ENCODE measurements at places on chromosomes 3 and 15. TPM values are rescaled to one million over a fixed set of nuclear protein-coding genes. Genes with fewer than 3 reads are reported as not detected.

BUB1B gene
- 82.5 TPM for total RNA-seq

DNA sequence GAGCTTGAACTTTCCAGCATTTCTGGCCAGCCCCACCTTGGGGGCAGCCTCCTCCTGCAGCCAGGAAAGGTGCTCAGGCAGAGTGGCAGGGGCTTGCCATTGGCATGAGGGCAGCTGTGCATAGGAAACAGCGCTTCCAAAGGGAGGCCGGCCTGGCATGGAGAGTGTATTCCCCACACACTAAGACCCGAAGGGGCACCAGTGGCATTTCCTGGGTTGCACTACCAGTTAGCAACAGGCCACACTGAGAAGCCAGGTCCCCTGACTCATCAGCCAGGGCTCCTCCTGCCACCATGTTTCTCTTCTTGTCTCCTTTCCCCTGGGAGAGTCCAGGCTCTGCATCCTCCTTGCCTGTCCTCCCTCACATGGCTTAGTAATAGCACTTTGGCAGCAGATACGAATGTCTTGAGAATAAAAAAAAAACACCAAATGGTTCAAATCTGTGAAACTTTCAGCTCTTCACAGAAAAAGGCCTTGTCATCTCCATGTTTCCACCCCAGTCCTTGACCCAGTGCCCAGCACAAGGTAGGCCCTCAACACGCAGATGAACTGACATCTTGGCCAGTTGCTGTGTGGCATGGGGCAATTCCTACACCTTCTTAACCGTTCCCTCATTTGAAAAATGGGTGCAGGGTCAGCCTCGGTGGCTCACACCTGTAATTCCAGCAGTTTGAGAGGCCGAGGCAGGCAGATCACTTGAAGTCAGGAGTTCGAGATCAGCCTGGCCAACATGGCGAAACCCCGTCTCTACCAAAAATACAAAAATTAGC, 180.4 kb downstream of the SMAD6 start:
- no peak overlapping the region for H3K4me3 ChIP-seq
- peaks cover 2% of the 10 kb centered on the region for H3K4me1 ChIP-seq
- no peak for DNase-seq
- no peak overlapping the region for H3K27ac ChIP-seq

DNA sequence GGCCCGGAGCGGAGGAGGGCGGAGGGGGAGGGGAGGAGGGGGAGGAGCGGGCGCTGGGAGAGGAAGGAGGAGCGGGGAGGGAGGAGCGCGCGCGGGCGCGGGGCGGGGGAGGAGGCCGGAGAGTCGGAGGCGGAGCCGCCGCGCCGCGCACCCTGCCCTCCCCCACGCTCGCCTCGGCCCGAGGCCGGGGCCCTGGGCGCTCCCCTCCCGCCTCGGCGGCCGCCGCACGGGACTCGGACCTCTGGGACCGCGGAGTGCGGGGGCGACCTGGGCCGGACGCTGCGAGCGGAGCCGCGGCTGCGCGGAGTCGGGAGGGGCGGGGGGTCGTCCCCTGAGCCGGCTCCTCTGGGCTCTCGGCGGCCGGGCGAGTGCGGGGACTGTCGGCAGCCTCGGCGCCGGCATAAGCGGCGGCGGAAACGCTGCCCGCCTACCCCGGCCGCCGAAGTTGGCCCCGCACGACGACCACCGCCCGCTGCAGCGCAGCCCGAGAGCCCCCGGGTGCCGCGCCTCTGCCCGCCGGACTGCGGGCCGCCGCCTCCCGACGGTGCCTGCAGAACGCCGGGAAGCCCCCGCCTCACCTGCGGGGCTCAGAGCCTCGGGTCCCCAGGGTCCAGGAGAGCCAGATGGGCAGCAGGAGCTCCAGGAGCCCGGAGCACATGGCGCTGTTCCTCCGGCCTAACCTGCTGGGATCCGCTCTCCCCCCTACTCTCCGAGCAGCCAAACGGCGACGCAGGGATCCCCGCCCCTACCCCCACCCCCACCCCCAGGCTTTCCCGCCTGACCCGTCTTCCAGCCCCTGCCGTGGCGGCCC, 406 bp upstream of the GABRB3 start:
- no peak overlapping the region for H3K27ac ChIP-seq
- no peaks in the 10 kb centered on the region for H3K36me3 ChIP-seq
- no peak overlapping the region for H3K4me3 ChIP-seq
- H3K27me3 ChIP-seq, result peaks cover 45% of the 10 kb centered on the region

SERPINI2 gene
- not detected for total RNA-seq

GRCh38 chr3:174102866-174103265, 705.3 kb downstream of the NLGN1 start:
- no peaks in the 10 kb centered on the region for H3K36me3 ChIP-seq
- H3K4me3 ChIP-seq, result no peak overlapping the region
- H3K27ac ChIP-seq, result no peak overlapping the region
- H3K4me1 ChIP-seq, result no peaks in the 10 kb centered on the region

DNA sequence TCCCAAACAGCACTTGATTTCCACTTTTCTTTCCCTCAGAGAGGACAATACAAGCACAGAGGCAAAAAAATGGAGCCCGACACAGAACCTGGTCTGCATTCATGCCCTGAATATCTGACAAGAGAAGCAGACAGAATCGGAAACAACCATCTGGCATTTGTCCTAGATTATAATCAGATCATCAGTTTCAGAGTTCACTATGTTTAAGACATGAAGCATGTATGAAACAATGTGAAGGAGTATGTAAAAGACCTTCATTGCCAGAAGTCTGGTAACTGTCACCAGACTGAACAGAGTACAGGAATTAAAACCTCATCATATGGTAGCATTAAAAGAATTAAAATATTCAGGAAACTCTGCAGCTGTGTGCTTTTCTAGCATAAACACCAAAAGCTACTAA, 65.0 kb downstream of the SETD2 start:
- peaks cover 4% of the 10 kb centered on the region for H3K4me1 ChIP-seq
- no peaks in the 10 kb centered on the region for H3K27me3 ChIP-seq
- no peak overlapping the region for H3K27ac ChIP-seq
- H3K36me3 ChIP-seq, result peaks cover 33% of the 10 kb centered on the region

- H3K27ac ChIP-seq, result no peak overlapping the region
- H3K36me3 ChIP-seq, result peaks cover 35% of the 10 kb centered on the region
- DNase-seq, result no peak
- H3K4me3 ChIP-seq, result no peak overlapping the region
- no peaks in the 10 kb centered on the region for H3K27me3 ChIP-seq
Measured at GRCh38 chr3:72791161-72791560, 57.1 kb downstream of the SHQ1 start.

DNA sequence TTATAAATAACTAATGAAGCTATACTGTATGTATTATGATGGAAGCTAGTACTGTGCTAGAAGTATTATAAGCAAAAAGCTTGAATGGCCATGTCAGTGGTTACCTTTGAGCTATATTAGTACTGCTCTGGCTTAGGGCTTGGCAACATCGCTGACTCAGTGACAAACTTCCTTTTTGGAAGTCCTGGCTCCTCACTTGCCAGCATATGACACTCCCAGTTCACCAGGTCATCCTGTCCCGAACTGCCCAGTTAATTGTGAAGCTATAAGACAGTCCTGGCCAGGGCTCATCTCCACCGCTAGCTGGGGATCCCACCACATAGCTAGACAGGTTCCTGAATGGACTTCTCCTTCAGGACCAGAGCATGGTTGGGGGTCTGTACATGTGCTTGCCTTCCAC, 31.9 kb downstream of the RAB8B start:
- DNase-seq, result no peak
- no peak overlapping the region for H3K4me3 ChIP-seq
- no peaks in the 10 kb centered on the region for H3K27me3 ChIP-seq
- H3K27ac ChIP-seq, result no peak overlapping the region
- peaks cover 75% of the 10 kb centered on the region for H3K36me3 ChIP-seq
- H3K4me1 ChIP-seq, result peaks cover 69% of the 10 kb centered on the region

GRCh38 chr3:137770835-137771399, 6.8 kb downstream of the SOX14 start:
- peaks cover 73% of the 10 kb centered on the region for H3K27me3 ChIP-seq
- no peak overlapping the region for H3K4me3 ChIP-seq
- peaks cover 4% of the 10 kb centered on the region for H3K4me1 ChIP-seq
- H3K27ac ChIP-seq, result no peak overlapping the region
- no peaks in the 10 kb centered on the region for H3K36me3 ChIP-seq

CCR9 gene
- total RNA-seq, result 0.20 TPM

DNA sequence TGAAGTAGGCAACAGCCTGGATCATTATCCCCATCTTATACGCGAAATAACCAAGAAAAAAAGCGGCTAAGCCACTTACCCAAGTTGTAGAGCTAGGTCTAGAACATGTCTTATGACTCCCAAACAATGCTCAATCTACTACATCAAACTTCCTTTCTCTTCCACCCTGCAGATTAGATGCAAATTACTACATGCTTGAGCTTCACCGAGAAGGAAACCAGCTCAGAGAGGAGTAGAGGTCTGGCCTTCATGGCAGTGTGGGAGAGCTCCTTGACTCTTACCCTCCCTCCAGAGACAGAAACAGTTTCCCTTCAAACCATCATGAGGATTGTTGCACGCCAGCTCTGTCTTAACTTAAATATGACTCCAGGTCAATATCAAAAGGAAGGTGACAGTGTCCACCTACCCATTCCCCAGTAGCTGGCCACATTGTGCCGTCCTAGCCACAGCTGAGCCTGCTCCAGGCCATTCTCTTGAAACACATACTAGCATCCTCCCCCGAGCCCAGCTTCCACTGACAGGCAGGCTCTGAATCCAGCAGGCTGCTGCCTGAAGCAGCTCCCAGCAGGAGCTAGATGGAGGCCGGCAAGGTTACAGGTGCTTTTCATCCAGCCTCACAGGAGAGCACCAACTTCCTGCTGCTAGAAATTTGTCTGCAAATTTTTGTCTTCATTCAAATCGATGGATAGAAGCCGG, 56.8 kb downstream of the CPN2 start:
- no peak for DNase-seq
- H3K27ac ChIP-seq, result no peak overlapping the region
- no peaks in the 10 kb centered on the region for H3K36me3 ChIP-seq
- H3K4me3 ChIP-seq, result no peak overlapping the region
- no peaks in the 10 kb centered on the region for H3K4me1 ChIP-seq

- no peak for DNase-seq
- no peak overlapping the region for H3K27ac ChIP-seq
- H3K27me3 ChIP-seq, result no peaks in the 10 kb centered on the region
- H3K4me1 ChIP-seq, result peaks cover 13% of the 10 kb centered on the region
- no peaks in the 10 kb centered on the region for H3K36me3 ChIP-seq
Measured at GRCh38 chr3:177300842-177301241, 103.6 kb upstream of the TBL1XR1 start.

REC114 gene
- total RNA-seq, result not detected

DNA sequence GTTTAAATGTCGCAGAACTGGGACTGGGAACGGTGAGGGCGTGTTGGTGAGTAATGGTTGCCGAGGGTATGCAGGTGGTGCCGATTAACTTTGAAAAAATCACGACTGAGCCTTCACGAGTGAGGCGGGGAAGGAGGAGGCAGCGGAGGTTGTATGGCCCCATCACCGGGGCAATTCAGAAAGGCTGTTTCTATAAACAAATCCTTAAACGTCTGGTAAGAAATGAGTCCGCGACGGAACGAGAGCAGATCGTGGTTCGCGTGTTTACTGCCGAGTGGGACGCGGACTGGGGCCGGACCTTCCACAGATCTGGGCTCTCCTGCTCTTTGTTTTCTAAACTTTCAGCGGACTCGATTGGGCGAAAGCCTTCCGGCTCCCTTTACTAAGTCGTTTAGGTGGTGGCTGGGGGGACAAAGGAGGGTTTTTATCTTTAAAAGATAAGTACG, 2.7 kb downstream of the IGF1R start:
- H3K4me1 ChIP-seq, result peaks cover 37% of the 10 kb centered on the region
- peaks cover 12% of the 10 kb centered on the region for H3K27me3 ChIP-seq
- H3K4me3 ChIP-seq, result peak overlapping the region; percentile 93
- peak overlapping the region; percentile 94 for H3K27ac ChIP-seq
- peak; percentile 50 for DNase-seq

DNA sequence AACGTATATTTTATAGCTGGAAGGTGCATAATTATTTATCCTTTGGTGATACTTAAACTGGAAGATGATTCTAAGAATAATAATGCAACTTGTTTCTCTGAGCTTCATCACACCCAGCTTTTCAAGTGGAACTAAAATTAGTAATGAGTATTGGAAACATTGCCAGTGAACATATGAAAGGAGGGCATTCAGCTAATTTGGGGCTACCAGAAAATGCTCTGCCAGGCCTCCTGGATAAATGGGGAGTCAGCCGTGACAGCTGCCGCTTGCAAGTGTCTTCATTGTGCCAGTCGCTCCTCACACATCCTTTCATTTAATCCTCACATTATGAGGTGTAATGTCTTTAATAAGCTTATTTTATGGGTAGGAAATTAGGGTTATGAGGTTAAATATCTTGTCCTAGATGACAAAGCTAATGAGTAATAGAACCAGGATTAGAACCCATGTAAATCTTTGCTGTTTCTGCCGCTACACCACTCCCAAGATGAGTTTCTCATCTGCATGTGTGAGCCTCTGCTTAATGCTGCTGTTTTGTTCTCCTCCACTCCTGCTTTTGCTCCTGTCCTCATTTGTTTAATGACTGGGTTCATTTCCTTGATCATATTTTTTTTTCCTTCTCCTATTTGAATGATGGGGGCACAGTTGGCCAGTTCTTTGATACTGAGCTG, 155.7 kb downstream of the PLCL2 start:
- H3K27ac ChIP-seq, result peak overlapping the region; percentile 40
- no peaks in the 10 kb centered on the region for H3K27me3 ChIP-seq
- no peak for DNase-seq
- H3K4me3 ChIP-seq, result no peak overlapping the region
- peaks cover 25% of the 10 kb centered on the region for H3K36me3 ChIP-seq

- no peak overlapping the region for H3K27ac ChIP-seq
- H3K36me3 ChIP-seq, result no peaks in the 10 kb centered on the region
- H3K4me3 ChIP-seq, result no peak overlapping the region
- DNase-seq, result no peak
- H3K4me1 ChIP-seq, result no peaks in the 10 kb centered on the region
Measured at GRCh38 chr15:49978121-49978520, 140.9 kb downstream of the ATP8B4 start.

GRCh38 chr3:124791142-124791541, 60.9 kb downstream of the UMPS start:
- H3K36me3 ChIP-seq, result no peaks in the 10 kb centered on the region
- H3K4me3 ChIP-seq, result no peak overlapping the region
- H3K4me1 ChIP-seq, result peaks cover 2% of the 10 kb centered on the region
- no peak for DNase-seq

ERICH6 gene
- not detected for total RNA-seq

CAMKV gene
- 1.8 TPM for total RNA-seq

- no peaks in the 10 kb centered on the region for H3K4me1 ChIP-seq
- H3K27ac ChIP-seq, result no peak overlapping the region
- H3K36me3 ChIP-seq, result no peaks in the 10 kb centered on the region
- no peak overlapping the region for H3K4me3 ChIP-seq
- DNase-seq, result no peak
Measured at GRCh38 chr3:85604641-85605040, 645.9 kb downstream of the CADM2 start.

GRCh38 chr15:77384589-77385359, 35.1 kb downstream of the PEAK1 start:
- no peaks in the 10 kb centered on the region for H3K27me3 ChIP-seq
- DNase-seq, result no peak
- H3K36me3 ChIP-seq, result no peaks in the 10 kb centered on the region
- peaks cover 23% of the 10 kb centered on the region for H3K4me1 ChIP-seq
- H3K4me3 ChIP-seq, result no peak overlapping the region

Data from activated CD8-positive, alpha-beta T cell treated with anti-CD3 and anti-CD28 coated beads for 36 hours (primary cell).